GDM1 (cell line): ENCODE measurements at places on chromosomes 1 and 21.

DNA sequence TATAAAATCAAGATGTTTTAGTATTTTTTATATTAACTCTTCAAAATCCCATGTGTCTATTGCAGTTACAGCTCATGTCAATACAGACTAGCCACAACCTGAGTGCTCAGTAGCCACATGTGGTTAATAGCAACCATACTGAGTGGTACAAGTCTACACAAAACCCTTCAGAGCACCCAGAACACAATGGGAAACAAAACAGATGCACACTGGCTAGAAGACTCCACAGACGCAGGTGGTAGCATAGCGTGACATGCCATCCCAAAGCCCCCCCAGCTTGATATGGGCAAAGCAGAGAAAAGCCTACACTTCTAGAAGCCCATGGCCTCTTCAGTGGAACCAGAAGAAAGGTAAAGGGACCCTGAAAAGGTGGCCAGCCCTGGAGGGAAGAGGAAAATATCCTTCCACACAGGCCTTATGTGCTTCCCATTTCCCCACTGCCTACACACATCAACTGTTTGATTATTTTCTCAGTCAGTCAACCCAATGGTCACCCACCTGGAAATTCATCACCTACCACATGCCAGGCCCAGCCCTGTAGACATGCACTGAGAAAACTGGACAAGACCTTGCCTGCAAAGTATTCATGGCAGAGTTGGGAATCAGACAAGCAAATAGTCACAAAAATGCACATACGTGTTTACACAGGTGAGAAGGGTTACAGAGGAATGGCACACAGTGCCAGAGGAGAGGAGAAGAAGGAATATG lies 175.0 kb downstream of the VAV3 start:
- no peak for DNase-seq

DNA sequence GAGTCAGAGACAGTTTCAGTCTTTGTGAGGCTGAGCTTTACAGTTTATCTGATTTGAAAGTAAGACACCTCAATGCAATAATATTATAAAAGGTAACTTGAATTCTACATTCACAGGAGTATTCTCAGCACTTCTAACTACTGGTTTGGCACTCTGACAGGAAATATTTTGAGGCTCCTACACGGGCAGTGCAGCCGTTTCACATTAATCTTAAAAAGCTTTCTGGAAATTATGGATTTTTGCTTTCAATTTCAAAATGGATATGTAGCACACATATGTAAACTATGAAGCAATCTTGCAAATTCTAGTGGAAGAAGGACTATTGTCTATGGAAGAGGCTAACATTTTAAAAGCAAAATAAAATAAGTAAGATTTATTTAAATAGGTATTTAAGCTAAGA lies 262.9 kb upstream of the SNX7 start:
- no peak for DNase-seq

DNA sequence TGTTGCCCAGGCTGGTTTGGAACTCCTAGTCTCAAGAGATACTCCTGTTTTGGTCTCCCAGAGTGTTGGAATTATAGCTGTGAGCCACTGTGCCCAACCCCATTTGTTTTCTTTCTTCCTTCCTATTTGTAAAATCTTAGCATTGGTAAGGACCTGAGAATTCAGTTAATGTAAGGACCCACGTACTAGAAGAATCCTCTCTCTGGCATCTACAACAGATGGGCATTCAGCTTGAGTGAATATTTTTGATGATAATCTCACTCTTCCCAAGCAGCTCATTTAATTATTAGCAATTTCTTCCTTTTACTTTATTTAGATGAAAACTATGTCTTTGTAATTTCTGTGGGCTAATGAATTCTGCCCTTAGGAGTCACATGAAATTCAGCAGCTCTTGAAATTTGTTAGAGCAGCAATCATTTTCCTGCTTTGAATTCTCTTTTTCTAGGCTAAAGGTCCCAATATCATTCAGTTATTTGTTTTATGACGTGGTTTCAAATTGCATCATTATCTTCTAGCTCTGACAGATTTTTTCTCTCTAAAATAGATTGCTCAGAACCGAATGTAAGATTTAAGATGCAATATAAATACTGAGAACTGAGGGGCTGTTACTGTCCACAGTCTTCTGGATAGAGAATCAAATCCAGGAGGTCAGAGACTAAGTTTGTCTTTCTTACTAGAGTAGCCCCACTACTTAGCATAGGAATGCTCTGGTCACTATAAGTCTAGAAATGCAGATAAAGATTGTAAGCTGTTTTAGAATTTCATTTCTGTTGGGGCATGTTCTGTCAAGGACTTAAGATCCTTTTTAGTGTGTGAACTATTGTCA lies 59.4 kb downstream of the EPB41 start:
- DNase-seq, result no peak

DNA sequence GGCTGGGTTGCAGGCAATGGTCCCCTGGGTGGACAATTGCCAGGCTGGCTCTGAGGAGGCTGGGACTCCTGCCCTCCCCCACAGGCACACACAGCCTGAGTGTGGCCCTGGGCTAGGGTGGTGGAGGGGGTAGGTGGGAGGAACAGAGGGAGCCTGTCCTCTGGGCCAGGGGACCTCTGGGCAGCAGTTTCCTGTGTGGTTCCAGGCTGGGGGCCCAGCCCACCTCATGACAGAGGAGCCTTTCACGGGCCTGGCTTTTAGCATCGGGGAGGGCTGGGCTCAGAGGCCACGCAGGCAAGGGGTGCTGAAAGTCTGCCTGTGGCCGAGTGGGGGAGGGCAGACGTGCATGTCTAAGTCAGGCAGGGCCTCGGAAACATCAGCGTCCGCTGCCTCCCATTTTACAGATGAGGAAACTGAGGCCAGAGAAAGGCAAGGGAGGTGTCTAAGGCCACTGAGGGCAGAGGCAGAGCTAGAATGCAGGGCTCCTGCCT lies 7.0 kb downstream of the EXTL1 start:
- DNase-seq, result no peak
